ENCODE measurements at places on chromosomes 1 and 21.

- DNase-seq: peak; percentile 63
Observed at GRCh38 chr1:27527890-27528817, 38.2 kb upstream of the WASF2 start.

GRCh38 chr1:40948741-40949443 is 30.6 kb upstream of the CTPS1 start:
- DNase-seq: peak; percentile 7

DNA sequence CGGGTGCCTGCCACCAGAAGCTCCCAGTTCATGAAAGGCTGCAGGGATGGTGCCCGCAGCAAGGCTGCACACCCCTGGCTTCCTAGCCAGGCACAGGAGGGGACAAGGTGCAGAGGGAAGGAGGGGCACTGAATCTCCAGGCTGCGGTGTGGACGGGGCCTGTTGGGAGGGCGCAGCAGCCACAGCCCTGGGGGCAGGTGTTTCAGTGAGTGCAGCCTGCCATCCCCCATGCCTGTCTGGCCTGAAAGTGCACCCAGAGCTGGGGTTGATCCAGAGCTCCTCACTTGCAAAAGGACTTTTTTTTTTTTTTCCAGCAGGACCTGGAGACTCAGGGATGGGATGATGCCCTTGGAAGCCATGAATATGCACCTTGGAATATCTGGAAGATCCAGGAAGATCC is 153.7 kb upstream of the C1orf174 start:
- DNase-seq: no peak

DNA sequence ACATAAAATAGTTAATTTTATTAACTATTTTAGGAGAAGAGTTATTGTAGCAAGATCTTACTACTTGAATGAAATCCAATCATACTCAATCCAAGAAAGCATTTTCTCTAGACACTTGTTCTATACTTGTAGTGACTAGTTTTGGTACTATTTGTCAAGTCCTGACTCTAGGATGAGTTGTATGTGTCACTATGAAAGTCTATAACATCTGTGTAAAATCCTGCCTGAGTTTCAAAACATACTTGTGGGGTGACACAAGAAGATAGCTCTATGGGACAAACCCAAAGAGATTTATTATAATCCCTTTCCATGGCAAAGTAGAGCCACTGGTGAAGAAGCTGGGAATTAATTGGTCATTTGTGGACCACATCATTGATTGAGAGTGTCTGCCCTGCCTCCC is 1042.2 kb upstream of the ADGRL4 start:
- DNase-seq: no peak

GRCh38 chr1:241799416-241799815 is 48.6 kb upstream of the EXO1 start:
- DNase-seq: no peak

- no peak for DNase-seq
Observed at GRCh38 chr1:178046591-178047270, 47.2 kb upstream of the RASAL2 start.

DNA sequence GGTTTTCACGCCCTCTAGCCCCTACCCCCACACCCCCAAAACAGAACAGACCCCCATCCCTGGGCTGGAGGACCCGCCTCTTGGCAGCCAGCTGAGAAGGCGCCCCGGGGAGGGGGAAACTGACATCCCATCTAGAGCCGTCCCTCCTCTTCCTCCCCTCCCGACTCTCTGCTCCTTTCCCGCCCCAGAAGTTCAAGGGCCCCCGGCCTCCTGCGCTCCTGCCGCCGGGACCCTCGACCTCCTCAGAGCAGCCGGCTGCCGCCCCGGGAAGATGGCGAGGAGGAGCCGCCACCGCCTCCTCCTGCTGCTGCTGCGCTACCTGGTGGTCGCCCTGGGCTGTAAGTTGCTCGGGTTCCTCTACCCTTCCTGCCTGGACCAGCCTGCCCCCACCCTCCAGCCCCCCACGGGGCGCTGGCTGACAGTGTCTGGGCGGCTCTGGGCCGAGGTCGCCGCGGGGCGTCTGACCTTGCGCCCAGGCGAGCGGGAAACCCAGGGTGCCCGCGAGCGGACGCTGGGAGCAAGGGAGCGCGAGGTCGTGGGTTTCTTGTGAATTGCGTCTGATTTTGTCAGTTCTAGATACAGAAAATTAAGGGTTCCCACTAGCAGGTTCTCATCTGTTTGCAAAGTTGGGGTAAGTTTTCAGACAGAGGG is 618 bp downstream of the JAM2 start:
- DNase-seq: no peak

- DNase-seq: no peak
Observed at GRCh38 chr1:100989306-100990077, 36.1 kb downstream of the DPH5 start.

- DNase-seq: no peak
Observed at GRCh38 chr1:83499998-83500397, 498.9 kb downstream of the TTLL7 start.

- no peak for DNase-seq
Observed at GRCh38 chr1:36446271-36446670, 4.0 kb downstream of the OSCP1 start.

GRCh38 chr1:71054281-71054731 is 6.7 kb upstream of the PTGER3 start:
- no peak for DNase-seq

DNA sequence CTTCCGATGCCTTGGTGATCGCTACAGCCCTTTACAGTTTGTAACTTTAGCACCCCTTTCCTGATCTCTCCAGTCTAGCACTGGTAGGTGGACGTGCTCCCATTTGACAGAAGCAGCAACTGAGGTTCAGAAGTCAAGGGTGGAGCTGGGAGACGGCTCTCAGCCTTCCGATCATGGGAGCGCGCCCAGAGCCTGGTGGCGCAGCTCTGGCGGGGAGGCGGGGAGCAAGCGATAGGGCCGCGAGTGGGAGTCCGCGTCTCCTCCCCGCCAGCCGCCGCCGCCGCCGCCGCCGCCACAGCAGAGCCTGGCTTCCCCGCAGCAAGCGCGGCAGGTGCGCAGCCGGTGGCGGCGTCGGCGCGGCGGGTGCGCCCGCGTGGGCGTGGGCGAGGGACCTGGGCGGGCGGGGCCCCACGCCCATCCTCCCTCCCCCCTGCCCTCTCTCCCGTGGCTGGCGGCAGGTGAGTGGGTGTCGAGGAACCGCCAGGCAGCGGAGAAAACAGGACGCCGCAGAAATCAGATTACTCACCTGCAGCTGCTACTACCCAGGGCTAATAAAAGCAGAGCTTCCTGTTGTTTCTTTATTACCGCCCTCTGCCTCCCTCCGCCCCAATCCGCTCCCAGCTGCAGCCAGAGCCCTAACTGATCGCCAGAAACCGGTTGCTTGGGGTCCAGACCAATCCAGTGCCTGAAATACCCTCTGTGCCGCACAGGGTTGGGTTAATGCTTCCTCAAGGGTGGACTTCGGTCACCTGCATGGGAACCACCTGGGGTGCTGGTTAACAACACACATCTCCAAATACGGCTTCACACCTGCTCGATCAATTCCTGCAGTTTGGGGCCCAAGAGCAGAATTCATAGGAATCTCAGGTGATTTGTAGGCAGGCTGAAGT is 60.2 kb upstream of the ID3 start:
- peak; percentile 35 for DNase-seq

- no peak for DNase-seq
Observed at GRCh38 chr1:105005594-105006195, 1256.0 kb downstream of the AMY1C start.

DNA sequence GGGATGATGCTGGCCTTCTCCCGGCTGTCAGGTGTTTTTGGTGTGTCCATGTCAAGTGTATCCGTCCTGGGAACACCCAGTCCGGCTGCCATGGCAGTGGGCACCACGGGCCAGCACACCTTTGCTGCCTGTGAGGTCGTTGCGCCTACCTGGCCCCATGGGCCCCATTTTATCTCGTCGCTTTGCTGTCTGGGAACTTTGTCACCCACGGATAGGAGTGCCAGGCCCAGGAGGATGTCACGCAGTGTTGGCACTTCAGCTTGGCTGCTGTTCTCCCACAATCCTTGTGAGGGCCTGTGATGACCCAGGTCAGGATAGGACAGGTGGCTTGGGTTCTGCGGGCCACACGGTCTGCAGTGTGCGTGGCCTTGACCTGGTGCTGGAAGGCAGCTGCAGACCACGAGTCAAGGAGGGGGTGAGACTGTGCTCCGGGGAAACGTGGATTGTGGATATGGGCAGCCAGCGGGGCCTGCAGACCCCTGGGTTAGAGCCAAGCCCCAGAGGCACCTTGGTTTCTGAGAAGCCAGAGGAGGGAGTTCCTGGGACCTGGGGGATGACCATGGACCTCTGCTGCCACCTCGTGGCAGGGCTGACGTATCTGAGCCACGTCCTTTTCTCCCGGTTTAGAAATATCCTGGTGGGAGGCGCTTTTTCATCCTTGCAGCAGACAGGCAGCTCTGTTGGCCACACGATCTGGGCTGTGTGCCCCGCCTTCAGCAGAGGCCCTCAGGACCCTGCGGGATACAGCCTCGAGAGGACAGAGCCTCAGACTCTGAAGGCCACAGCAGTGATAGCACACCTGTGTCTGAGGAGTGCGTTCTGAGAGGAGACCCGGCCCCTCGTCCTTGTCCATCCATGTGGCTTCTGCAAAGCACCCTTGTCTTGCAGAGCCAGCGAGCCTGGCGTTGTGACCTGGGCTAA is 161.1 kb upstream of the COL6A1 start:
- DNase-seq: peak; percentile 53

DNA sequence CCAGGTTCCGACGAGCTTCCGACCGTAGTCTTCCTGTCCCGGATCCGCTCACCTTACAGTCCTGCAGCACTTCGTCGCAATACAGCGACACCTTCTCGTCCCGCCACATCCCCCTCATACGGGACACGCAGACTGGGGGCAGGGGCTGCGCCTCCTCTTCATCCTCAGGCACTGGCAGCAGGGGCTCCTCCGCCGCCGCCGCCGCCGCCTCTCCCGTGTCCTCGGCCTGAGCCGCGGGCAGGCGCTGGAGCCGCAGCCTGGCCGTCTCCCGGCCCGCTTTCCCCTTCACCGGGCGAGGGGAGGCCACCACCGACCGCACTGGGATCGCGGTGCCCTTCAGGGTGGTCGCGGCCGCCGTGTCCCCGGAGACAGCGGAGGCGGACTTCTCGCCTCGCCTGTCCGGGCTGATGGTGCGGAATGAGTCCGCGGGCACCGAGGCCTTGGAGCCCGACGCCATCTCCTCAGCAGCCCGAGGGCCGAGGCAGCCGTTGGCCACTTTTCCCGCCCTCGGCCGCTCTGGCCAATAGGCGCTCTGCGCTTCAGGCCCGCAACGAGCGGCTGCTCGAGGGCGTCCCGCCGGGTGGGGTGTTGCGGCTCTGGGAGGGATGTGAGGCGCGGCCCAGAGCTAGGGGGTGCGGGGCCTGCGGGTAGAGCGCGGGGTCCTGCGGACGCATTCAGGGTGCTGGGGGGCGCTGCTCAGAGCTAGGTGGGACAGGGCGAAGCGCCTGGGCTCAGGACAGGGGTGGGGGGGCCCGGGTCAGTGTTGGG is at the start of gene SHCBP1L:
SHCBP1L (minus strand) TSS at position 490 of the 768 bp plus-strand sequence; CDS start at position 457, 33 bp downstream.
- no peak for DNase-seq

GRCh38 chr21:42547001-42547905 is 33.6 kb downstream of the SLC37A1 start:
- no peak for DNase-seq

- DNase-seq: no peak
Observed at GRCh38 chr1:38780133-38780532, 79.4 kb downstream of the RRAGC start.
